Kidney tubule cell (primary cell): ENCODE measurements at places on chromosomes 7 and 10.
A peak's percentile ranks its signal among the peaks of the same experiment; 100 is the strongest.

- DNase-seq = no peak
Observed at GRCh38 chr10:48517482-48517881, 87.4 kb downstream of the ARHGAP22 start.

DNA sequence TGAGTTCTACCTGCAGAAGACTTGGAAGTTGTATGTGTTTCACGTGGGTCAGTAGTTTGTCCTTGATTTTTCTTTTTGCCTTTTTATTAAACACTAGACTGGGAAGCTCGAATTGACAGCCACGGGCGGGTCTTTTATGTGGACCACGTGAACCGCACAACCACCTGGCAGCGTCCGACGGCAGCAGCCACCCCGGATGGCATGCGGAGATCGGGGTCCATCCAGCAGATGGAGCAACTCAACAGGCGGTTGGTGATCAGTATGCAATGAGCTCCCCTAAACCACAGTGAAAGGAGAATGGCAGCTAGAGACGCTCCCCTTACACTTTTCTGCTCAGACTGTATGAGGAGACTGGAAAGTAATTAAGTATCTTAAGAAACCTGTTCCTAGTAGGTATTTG lies 126.7 kb upstream of the STK17A start:
- DNase-seq = no peak

DNA sequence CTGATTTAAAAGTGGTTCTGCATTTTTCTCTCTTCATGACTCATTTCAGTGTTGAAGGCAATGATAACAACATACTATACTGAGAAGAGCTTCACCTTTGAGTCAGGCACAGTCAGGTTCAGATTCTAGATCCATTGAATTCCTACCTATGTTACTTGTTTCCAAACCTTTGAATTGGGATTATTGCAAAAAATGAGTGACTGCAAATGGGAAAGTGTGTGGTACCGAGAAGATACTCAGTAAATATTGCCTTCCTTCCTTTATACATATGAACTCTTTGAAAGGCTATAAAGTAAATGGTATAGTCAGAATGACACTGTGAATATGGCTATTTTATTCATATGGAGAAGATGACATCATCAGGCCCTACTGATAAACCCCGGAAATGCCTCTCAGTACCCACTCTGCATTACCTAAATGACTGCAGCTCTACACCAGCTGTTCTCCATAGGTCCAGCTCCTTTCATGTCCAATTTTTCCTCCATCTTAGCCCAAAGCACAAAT lies 66.7 kb upstream of the FGL2 start:
- DNase-seq = peak; percentile 29

- peak; percentile 87 for DNase-seq
Observed at GRCh38 chr7:50591480-50592438, 26.6 kb upstream of the DDC start.
